Hematopoietic multipotent progenitor cell treated with erythropoietin and hydrocortisone succinate and interleukin-3 and kit ligand, for 15 days (in vitro differentiated cells): ENCODE measurements at places on chromosomes 6 and 20.

- no peak for DNase-seq
Observed at GRCh38 chr6:82744286-82745015, 321.2 kb downstream of the UBE3D start.

DNA sequence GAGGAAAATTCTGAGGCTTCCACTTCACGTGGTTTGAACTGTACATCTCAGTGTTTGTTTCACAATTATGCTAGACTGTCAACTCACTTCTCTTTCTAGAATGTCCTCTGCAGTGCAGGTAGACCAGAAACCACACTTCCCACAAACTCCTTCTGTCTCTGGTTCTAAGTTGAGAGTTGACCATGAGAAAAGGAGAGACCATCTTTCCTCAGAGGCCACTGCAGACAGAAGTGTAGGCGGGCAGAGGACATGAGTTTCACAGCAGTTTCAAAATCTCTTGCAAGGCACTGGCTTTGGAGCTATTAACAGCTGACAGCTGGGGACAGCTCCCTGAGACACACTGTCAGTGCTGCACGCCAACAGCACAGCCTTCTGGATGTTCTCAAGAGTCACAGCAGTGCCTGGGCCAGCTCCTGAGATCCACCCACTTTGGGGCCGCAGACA is 55.4 kb upstream of the MOXD1 start:
- DNase-seq, result no peak

GRCh38 chr20:21173485-21173884 is 47.6 kb downstream of the KIZ start:
- no peak for DNase-seq

- no peak for DNase-seq
Observed at GRCh38 chr6:148779142-148779562, 32.3 kb downstream of the UST start.

DNA sequence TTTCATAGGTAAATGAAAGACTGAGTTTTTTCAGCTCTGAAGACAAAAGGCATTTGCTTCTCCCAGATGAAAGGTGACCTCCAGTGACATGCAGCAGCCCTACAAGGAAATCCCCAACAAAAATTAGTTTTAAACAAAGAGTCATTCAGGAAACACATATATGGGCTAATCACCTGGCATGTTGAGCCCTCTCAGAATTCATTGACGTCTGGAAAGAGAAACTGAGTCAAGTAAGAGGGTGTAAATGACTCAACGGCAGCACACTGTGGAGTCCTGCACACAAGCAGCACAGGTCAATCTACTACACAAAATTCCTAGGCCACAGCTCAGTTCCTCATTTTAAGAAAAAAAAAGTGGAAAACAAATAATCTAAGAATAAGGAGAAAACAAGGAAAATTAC is 592.3 kb downstream of the EPHA7 start:
- DNase-seq, result no peak

- DNase-seq, result no peak
Observed at GRCh38 chr6:46684771-46685170, 2.9 kb upstream of the TDRD6 start.

DNA sequence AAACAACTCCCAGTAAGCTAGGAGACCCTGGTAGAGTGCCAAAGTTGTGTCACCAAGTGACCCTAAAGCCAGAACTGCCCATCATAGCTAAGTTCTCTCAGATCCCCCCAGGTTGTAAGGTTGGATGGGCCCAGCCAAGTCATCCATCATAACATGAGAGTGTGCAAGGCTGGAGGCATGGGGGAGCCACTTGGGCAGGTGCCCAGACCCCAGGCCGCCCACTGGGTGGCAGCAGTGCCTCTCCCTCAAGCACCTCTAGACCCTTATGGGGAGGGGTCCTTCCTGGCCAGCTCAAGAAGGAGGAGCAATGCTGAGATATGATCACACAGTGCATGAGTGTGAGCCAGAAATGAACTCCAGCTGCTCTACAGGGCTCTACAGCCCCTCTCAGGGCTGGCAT is 154.5 kb downstream of the MYLK4 start:
- DNase-seq, result no peak

DNA sequence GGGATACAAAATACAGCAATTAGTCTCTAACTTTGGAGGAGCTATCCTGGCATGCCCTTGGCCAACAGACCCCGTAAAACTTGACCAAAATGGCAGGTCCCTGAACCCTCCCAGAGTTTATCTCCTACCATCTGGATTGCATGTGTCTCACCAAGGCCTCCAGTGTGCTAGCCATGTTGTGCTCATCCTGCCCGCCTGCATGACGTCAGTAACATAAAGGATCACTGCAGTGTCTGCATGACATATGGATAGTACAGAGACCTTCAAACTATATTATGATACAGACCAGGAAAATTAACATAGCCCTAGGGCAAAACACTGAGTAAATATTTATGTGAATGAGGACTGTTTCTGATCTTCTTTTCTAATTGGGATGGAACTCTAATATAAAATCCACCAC is 25.3 kb downstream of the CPXM1 start:
- no peak for DNase-seq

DNA sequence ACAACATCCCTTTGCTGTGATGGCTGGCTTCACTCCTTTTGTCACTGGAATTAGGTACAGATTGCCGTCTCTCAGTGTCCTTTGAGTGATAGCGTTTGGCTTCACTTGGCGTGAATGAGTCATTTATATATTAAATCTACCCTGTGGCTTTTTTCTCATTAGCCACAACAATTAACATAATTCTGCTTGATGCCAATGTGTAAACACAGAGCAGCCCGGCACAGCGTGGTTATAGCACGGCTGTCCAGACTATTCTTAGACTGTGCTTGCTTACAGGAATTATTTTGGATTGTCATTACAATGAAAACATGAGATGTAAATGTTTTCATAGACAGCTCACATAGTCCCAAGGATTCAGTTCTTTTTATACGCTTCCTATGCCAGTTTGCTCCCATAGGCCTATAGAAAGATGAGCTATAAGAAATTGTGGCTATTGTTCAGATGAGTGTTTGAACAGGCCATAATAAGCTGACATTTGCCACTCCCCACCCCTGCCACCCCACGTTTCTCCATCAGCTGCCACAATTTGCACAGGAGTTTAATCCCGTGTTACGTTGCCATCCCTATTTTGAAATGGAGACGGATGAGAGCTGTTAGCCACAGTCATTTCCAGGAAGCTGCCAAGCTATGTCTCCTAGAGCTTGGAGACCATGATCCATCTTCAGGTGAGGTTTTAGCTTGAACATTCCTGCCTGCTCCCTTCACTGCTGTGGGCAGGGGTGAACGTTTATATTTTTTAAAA is 65.9 kb downstream of the PPP1R14C start:
- DNase-seq, result no peak

DNA sequence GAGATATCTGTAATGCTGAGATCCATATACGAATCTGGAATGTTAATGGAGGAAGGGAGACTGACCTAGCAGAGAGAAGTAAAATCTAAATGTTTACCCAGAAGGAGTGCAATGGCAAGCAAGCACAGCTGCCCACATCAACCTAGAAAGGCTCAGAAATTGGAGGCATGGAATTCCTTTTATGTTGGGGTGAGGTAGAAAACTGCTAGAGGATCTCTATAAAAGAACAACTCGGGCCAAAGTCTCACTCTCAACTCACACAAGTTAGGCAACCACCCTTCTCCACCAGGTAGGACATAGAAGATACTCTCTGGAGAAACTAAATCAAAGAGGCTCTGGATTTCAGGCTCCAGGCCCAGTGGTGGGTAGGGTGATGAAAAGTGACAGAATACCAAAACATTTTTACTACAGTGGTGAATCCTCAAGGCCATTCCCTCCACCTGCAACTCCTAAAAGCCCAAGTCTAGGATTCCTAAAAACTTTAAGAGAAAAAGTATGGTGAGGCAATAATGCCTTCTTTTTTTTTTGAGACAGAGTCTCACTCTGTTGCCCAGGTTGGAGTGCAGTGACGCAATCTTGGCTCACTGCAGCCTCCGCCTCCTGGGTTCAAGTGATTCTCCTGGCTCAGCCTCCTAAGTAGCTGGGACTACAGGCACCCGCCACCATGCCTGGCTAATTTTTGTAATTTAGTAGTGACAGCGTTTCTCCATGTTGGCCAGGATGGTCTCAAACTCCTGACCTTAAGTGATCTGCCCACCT is 9.5 kb upstream of the ADGRG6 start:
- DNase-seq, result no peak

- DNase-seq, result no peak
Observed at GRCh38 chr6:56745081-56745480, 102.4 kb upstream of the DST start.

DNA sequence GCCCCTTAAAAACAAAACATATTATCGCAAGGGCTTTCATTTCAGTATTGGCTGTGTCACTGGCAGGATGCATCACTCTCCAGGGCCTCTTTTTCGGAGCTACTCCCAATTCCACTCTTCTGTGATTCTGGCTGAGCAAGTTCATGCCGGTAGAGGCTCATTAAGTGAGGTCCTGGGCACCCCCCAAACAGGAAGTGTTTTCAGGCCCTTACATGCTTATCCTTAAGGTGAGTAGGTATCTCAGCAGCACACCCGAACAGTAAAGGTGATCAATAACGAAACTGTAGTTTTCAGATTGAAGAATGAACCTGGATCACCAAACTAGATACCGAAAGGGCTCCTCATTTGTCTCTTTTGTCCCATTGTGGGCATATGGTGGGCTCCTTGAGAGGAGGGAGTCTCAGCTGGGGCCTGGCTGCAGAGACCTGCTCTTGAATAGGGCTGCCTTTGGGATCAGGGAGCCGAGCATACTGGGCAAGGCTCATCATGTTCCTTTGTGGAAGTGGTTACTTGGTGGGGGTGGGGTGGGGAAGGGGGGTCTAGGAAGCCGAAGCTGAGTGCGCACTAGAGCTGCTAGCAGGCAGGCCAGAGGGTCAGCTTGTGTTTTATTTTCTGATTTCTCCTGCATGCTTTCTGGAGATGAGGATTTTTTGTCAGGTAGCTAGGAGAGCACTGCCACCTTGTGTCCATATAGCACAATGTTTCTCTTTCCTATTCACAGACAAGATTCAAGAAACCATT is 65.2 kb downstream of the CDS2 start:
- DNase-seq, result peak; percentile 75

DNA sequence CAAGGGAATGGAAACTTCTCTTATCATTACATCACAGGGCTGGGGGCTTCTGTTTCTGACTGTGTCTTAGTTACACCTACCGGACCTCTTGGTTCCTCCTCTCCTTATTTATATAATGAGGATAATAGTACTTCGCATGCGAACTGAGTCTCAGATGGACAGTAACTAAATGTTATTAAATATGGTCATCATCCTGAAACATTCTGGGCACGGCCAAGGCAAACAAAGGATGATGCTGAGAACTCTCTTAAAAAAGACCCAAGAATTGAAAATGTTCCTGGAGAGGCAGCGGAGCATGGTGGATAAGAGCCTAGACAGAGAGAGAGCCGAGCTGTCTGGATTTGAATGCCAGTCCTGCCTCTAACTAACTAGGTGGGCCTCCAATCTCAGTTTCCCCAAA is 119.8 kb upstream of the SASH1 start:
- no peak for DNase-seq

DNA sequence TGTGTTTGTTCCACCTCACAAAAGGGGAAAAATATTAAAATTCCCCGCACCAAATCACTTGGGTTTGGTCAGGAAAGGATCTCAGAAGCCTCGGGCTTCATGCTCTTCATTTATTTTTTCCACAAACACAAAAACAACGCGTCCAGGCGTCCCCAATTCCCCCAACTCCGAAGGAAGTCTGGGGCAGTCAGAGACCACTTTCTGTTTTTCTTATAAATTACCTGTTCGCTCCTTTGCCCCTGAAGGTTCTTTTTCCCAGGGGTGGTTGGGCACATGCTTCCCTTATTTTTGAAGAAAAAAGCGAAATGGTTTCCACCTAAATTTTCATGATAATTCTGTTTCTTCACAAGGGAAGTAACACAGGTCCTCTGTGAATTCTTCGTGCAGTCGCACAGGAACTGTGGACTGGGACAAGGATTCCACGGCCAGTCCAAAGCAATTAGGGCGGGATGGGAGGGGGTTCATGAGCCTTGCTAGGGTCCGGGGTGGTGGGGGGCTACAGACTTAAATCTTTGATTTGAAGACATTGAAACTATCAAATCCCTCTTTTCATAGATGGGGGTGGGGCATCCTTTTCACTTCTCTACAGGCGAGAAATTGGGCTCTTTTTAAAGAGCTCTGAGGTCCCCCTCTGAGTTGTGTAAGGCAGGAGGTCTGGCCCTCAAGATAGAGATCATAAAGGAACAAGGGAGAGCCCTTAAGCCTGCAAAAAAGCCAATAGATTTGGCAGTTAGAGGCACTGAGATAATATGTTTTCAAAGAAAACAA is 30.5 kb upstream of the HFE start:
- peak; percentile 65 for DNase-seq

DNA sequence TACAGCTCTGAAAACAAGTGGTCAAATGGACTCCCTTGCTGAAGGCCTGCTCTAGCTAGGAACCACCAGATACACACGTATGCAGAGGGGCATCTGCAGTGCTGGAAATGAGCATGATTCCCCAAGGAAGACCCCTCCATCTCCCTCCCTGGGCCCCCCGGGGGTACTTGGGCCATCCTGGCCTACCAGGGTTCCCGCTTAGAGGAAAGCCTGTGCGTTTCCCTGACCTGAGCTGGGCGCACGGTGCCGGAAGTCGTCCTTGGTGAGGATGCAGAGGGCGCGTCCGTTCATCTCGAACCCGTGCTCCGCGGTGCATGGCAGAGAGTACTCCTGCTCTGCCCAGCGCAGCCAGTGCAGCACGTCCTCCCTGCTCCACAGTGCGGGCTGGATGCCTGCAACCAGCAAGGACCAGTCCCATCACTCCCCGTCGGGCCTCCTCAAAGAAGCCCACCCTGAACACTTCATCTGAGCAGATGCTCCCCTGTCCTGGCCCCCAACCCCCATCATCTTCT is 11.8 kb downstream of the ETV7 start:
- no peak for DNase-seq

DNA sequence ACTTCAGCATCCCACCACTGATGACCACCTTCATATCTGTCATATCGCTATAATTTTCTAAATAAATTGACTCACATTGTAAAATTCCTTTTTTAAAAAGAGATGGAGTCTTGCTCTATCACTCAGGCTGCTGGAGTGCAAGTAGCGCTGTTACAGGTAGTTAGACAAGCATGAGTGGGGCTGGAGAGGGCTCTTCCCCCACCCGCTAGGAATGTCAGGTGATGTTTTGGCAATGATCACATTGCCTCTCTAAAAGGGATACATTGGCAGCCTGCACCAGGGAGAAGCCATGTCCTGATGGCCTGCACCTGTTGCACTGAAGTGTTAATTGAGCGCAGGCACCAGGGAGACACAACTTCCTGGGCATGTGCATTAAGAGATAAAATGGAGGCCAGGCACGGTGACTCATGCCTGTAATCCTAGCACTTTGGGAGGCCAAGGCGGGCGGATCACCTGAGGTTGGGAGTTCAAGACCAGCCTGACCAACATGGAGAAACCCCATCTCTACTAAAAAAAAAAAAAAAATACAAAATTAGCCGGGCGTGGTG is 16.9 kb upstream of the SLC22A16 start:
- DNase-seq, result no peak

DNA sequence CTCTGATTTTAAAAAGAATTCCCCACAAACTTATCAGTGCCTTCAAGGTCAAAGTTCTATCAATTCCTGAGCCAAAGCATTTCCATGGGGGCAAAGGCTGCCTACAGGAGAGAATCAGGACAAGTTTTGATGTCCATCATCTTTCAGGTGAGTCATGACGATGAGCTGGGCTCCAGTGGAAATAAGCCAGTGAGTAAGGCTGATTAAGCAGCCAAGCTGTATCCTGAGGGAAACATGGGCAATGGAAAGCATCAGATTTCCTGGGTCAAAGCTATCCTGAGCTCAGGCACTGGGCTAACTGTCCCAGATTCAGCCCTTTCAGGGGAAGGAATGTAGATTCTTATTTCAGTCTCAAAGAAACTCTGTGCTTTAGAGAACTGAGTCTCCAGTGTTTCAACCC is 377.4 kb downstream of the CD109 start:
- no peak for DNase-seq

GRCh38 chr20:34862724-34863123 is 9.9 kb downstream of the GGT7 start:
- no peak for DNase-seq
